IPS DF 6.9 (cell line): ENCODE measurements at places on chromosomes 5 and 9.

- H3K4me1 ChIP-seq, result no peaks in the 10 kb centered on the region
- no peak overlapping the region for H3K4me3 ChIP-seq
Observed at GRCh38 chr9:126221480-126221879, 105.1 kb upstream of the MVB12B start.

GRCh38 chr9:103942651-103943050 lies 151.5 kb upstream of the SMC2 start:
- no peak overlapping the region for H3K27ac ChIP-seq
- H3K4me1 ChIP-seq, result no peaks in the 10 kb centered on the region
- H3K36me3 ChIP-seq, result no peaks in the 10 kb centered on the region
- DNase-seq, result no peak
- no peak overlapping the region for H3K4me3 ChIP-seq

- H3K27ac ChIP-seq, result no peak overlapping the region
- H3K4me3 ChIP-seq, result no peak overlapping the region
- DNase-seq, result no peak
- no peaks in the 10 kb centered on the region for H3K27me3 ChIP-seq
- no peaks in the 10 kb centered on the region for H3K36me3 ChIP-seq
- H3K4me1 ChIP-seq, result no peaks in the 10 kb centered on the region; the same call in 1 of the 2 replicates
Observed at GRCh38 chr5:88236866-88237642, 31.6 kb downstream of the TMEM161B start.

- H3K27ac ChIP-seq, result no peak overlapping the region
- H3K36me3 ChIP-seq, result no peaks in the 10 kb centered on the region
- no peak for DNase-seq
- no peaks in the 10 kb centered on the region for H3K27me3 ChIP-seq
- H3K4me3 ChIP-seq, result no peak overlapping the region
Observed at GRCh38 chr9:16046713-16047112, 493.9 kb downstream of the CCDC171 start.

DNA sequence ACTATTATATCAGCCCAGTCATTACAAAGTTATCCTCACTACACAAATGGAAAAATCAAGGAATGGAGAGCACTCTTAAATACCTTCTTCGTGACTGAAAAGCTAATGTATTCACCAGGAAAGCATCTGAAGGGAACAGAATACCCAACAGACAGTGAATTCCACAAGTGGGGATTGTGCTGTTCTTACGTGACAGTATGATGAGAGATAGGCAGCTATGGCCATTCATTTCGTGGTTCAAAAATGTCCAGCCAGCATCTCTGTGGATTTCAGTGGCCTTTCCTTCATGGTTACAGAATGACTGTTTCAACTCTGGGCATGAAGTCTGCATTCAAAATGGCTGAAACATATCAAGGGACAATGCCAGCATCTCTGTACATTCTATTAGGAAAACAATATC lies 323.8 kb downstream of the PRELID2 start:
- no peaks in the 10 kb centered on the region for H3K36me3 ChIP-seq
- no peaks in the 10 kb centered on the region for H3K27me3 ChIP-seq
- no peak overlapping the region for H3K4me3 ChIP-seq
- no peaks in the 10 kb centered on the region for H3K4me1 ChIP-seq

DNA sequence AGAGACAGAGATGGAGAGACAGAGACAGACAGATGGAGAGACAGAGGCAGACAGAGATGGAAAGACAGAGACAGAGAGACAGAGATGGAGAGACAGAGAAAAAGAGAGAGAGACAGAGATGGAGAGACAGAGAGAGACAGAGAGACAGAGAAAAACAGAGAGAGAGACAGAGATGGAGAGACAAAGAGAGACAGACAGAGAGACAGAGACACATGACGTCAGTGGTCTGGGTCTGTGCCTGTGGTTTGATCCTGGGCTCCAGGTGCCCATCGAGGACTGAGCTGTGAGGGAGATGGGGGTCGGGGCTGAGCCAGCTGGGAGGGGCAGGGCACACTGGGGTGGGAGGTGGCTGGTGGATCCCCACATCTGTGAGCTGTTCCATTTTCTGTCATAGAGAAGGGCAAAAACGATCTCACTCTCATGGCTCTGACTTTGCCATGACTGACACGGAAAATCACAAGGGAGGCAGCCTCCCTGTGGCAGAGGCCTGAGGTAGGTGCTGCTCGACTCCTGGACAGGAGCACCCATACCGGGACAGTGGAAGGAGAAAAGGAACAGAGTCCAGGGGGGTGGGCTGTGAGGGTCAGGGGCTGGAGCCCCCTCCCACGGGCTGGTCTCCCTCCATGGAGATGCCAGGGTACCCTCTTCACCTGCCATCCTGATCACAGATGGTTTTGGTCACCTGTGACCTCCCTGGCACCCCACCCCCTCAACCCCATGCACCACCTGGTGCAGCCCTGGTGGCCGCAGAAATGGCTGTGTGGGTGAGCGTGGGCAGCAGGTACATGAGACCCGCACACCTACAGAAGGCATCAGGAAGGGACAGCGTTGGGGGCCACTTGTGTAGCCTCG lies 28.8 kb downstream of the GLT6D1 start:
- DNase-seq, result no peak
- no peaks in the 10 kb centered on the region for H3K27me3 ChIP-seq
- no peaks in the 10 kb centered on the region; the same call in 1 of the 2 replicates for H3K36me3 ChIP-seq
- no peaks in the 10 kb centered on the region for H3K4me1 ChIP-seq

DNA sequence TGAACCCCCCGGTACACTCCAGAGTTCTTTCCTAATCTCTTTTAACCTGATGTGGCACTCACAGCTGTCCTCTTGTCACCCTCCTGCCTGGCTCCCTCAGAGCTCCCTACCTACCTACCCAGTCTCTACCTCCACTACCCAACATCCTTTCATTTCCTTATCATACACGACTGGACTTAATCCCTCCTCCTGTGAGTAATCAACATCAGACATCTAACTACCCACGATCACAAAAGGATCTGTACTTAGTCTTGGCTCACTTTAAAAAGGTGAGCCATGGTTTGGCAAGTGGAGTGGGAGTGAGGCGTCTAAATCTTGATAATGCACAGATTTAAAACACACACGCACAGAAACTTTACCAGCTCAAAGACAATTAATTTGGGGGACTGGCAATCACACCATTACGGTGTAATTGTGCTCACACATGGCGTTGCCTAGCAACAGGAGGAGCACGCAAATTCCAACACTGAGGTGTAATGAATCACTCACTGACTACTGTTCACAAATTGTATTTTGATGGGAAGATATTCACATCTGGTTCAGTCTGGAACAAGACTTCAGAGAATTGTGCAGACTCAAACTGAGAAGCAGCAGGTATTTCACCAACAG lies 235.9 kb downstream of the EPB41L4A start:
- no peak overlapping the region for H3K27ac ChIP-seq
- H3K4me1 ChIP-seq, result no peaks in the 10 kb centered on the region
- H3K36me3 ChIP-seq, result no peaks in the 10 kb centered on the region

DNA sequence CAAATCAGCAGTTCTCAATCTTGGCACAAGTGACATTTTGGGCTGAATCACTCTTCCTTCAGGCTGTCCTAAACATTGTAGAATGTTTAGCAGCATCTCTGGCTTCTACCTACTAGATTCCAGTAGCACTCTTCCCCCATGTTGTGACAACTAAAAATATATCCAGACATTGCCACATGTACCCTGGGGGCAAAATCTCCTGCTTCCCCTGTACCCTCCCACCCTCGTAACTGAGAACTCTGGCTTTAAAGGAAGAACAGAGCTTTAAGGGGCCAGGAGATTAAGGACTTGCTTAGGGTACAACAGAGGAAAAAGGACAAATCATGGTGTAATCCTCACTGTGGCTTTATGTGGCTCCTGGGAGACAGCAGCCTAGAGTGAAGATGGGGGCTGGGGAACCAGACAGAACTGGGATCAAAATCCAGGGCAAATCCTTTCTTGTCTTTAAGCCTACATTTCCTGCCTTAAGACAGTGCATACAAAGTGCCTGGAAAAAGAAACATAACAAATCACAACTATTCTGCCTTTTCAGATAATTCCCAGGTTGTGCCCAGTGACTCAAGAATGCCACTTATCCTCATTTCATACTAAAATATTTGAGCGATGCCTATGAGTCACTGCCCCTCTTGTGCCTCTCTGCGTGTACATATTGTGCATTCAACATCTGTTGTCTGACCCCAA lies 109.3 kb downstream of the DAPK1 start:
- DNase-seq, result no peak
- H3K36me3 ChIP-seq, result peaks cover 9% of the 10 kb centered on the region
- peaks cover 10% of the 10 kb centered on the region for H3K4me1 ChIP-seq
- no peak overlapping the region for H3K27ac ChIP-seq
- no peaks in the 10 kb centered on the region for H3K27me3 ChIP-seq

DNA sequence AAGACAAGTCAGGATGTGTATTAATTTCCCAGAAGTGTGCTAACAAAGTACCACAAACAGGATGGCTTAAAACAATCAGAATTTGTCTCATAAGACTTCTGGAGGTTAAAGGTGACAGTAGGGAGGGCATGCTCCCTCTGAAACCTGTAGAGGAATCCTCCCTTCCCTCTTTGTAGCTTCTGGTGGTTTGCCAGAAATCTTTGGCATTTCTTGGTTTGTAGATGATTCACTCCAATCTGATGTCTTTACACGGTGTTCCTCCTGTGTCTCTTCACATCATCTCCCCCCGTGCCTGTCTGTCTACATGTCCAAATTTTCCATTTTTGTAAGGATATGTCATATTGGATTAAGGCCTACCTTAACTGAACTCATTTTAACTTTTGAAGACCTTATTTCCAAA lies 471.5 kb downstream of the ZNF608 start:
- no peak overlapping the region for H3K4me3 ChIP-seq
- H3K4me1 ChIP-seq, result no peaks in the 10 kb centered on the region
- no peak for DNase-seq
- no peaks in the 10 kb centered on the region for H3K36me3 ChIP-seq

GRCh38 chr5:180127682-180128670 lies 56.4 kb upstream of the RNF130 start:
- H3K36me3 ChIP-seq, result no peaks in the 10 kb centered on the region; the same call in 1 of the 2 replicates
- H3K4me3 ChIP-seq, result no peak overlapping the region
- H3K4me1 ChIP-seq, result 0 out of 2 replicates have a peak, but pooled peaks cover 1% of the 10 kb centered on the region
- H3K27ac ChIP-seq, result no peak overlapping the region
- no peaks in the 10 kb centered on the region for H3K27me3 ChIP-seq
- no peak for DNase-seq

DNA sequence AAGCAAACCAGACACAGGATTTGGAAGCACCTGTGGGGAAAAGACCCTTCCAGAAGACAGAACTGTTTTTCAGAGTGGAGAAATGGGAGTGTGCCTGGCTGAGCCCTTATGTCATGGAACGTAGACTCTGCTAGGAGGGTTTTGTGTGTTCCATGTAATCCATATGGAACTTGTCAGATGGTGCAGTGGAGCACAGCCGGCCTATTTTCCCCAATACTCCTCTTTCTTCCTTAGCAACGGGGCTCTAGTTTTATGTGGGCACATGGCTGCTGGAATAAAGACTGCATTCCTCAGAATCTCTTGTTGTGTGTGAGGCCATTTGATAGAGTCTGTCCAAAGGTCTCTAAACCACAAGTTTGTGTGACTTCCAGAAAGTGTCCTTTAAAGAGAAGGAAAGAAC lies 284.0 kb downstream of the DRD1 start:
- no peak overlapping the region for H3K27ac ChIP-seq
- no peaks in the 10 kb centered on the region for H3K4me1 ChIP-seq

- no peaks in the 10 kb centered on the region for H3K36me3 ChIP-seq
- H3K4me3 ChIP-seq, result no peak overlapping the region
- no peak for DNase-seq
- H3K27me3 ChIP-seq, result no peaks in the 10 kb centered on the region
Observed at GRCh38 chr9:136310273-136311030, 6.6 kb upstream of the CCDC187 start.

DNA sequence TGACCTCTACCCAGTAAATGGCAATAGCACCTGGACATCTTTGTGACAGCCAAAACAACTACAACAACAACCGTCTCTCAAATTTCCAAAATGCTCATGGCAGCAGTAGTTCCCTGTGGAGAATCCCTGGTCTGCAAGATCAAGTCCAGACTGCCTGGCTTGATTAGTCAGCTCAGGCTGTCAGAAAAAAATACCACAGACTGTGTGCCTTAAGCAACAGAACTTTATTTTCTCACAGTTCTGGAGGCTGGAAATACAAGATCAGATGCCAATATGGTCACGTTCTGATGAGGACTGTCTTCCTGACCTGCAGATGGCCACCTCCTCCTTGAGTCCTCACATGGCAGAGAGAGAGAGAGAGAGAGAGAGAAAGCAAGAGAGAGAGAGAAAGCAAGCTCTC lies 52.3 kb upstream of the MOCS2 start:
- H3K27me3 ChIP-seq, result no peaks in the 10 kb centered on the region
- no peak overlapping the region for H3K4me3 ChIP-seq
- H3K27ac ChIP-seq, result no peak overlapping the region
- H3K4me1 ChIP-seq, result no peaks in the 10 kb centered on the region
